ENCODE measurements at places on chromosomes 2 and 18. TPM values are rescaled to one million over a fixed set of nuclear protein-coding genes. Genes with fewer than 3 reads are reported as not detected.

Gene TMEM163
- 0.59 TPM for total RNA-seq

Gene BUB1
- 16.7 TPM for total RNA-seq

Gene LHCGR
- 1.5 TPM for total RNA-seq

Gene CHRNA1
- total RNA-seq = 4.2 TPM

Gene NEB
- 212 TPM for total RNA-seq

Gene CFAP53
- 0.30 TPM for total RNA-seq

Gene MFSD2B
- 1.7 TPM for total RNA-seq
